ENCODE measurements at places on chromosomes 11 and 22.
A peak's percentile ranks its signal among the peaks of the same experiment; 100 is the strongest.

DNA sequence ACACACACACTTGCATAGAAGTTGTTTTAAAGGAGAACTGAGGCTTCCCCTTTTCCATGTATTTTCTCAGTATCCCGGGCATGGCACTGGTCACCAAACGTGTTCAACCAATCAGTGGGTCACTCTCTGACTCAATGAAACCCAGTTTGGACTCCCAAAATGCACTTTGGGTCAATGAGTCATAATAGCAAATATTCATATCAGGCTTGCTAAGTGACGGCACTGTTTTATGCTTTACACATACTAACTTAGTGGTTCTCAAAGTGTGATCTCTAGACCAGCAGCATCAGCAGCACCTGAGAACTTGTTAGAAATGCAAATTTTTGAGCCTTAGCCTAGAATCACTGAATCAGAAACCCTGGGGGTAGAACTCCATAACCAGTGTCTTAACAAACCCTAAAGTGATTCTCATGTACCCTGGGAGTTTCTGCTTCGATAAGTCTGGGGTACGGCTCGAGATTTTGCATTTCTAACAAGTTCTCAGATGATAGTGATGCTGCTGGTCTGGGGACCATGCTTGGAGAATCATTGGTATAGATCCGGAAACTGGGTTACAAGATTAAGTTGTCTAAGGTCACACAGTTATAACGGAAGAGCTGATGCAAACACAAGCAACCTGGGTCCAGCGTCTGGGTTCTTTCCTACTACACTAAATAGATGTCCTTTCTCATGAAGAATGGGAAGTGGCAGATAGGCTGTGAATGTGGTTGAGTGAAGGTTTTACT, 35.6 kb downstream of the ETS1 start:
- no peak for DNase-seq

DNA sequence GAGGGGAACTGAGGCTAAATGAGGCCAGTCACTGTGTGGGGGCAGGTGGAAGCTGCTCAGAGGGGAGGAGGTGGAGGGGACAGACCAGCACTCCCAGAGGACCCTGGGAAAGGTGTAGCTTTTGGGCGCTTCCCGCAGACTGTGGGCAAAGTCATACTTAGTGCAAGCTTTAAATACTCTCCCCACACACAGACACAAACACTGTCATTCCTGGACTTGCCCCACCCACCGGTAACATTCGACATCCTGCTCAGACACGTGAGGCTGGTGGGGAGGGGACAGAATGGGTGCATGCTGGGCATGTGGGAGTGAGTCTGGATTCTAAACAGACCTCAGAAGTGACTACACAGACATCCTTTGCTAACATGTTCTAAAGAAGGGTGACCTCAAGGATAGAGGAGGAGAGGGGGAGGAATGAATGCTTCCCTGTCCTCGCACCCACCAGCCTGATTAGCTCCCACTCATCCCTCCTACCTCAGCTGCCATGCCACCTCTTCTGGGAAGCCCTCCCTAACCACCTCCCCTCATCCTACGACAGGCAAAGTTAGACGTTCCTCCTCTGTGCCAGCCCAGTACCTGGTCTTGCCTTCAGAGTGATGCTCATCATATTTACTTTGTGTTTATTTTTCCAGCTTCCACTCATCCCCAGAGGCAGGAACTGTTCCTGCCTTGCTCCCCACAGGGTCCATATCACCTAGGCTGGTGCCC, 22.2 kb downstream of the TSKU start:
- DNase-seq: no peak

DNA sequence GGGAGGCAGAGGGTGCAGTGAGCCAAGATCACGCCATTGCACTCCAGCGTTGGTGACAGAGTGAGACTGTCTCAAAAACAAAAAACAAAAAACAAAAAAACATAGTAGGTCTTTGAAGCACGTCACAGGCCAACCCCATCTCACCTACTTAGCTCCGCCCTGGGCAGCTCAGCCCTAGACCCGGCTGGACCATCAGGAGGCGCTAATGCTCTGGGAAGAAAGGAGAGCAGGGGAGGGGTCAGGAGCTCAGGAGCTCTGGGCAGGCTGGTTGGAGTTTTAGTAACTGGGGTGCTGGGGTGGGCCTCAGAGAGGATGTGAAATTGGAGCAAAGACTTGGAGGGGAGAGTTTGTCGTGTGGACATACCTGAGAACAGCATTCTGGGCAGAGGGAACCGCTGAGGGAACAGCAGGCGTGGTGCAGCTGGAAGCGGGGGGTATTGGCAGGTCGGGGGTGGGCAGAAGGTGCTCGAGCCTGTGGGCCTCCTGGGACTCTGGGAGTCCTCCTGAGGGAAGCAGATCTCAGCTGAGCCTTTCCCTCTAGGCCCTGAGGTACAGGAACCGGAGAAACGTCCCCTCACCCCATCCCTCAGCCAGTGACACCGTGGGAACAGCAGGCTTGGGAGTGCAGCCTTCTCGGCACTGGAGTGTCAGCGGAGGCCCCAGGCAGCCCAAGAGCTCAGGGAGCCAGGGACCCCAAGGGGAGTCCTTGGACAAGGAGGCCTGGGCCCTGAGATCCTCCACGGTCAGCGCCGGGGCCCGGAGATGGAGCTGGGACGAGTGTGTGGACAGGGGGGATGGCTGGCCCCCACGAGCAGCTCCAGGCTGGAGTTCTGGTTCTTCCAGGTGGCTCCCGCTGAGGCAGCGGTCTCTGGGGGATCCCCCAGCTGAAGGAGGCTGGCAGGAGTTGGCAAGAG, 2.2 kb upstream of the RPS6KA4 start:
- DNase-seq: no peak

DNA sequence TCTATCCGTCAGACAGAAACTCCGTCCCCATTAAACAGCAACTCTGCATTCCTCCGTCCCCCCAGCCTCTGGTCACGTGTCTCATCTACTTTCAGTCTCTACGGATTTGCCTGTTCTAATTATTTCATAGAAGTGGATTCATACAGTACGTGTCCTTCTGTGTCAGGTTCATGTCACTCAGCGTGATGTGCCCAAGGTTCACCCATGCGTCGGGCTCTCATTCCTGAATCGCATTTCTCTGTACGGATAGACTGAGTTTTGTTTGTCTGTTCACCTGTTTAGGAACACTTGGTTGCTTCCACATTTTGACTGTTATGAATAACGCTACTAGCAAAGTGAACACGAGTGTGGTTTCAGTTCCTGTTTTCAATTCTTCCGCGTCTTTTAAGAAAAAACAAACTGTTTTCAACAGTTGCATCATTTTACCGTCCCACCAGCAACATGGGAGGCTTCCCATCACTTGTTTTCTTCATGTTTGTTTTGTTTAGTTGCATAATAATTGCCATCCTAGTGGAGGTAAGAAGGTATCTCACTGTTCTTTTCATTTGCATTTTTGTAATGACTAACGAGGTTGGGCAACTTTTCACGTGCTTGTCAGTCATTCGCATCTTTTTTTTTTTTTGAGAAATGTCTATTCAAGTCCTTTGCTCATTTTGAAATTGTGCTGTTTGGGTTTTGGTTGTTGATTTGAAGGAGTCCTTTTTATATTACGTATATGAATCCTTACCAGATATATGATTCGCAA, 8.9 kb upstream of the NLRP6 start:
- DNase-seq: no peak

- no peak for DNase-seq
These were observed 12.3 kb downstream of the EIF4ENIF1 start for GRCh38 chr22:31477329-31477728.

DNA sequence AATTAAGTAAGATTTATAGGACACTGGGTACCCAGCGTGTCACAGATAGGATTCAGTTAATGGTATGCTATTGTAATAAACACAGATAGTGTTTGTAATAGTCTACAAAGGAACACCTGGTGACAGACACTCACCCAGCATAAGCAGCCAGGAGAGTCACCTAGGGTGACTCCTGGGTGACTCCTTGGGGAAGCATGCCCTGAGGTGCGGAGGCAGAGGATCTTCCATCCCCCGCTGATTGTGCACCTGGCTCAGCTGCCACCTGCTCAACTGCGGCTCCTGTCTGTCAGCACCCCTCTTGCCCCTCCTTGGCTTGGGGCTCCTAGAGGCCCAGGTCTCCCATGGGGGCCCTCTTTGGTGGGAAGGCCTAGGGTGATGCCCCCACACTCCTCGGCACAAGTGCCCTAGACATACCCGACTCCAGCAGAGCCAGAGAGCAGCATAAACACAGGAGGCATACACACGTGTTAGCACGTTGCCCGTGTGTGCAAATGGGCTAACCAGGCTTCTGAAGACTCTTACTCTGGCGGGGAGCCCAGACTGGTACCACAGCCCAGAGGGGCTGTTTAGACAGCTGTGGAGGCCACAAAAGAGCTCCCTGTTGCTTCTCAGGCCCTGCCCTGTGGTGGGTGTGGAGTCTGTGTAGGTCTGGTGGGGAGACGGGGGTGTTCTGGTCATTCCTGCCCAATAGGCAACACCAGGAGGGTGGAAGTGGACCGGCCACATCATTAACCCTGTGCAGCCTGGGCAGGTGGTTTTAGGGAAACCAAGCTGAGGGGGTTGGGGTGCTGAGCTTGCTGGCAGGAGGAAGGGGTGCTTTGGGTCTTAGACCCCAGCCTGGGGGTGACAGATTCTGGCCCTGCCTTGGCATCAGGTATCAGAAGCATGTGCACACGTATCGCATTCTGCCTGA, 3.0 kb downstream of the INPPL1 start:
- DNase-seq: no peak

- DNase-seq: no peak
These were observed 8.6 kb downstream of the C11orf91 start for GRCh38 chr11:33692013-33692504.

- peak; percentile 23 for DNase-seq
These were observed 3.2 kb downstream of the DBX1 start for GRCh38 chr11:20156876-20157613.

GRCh38 chr11:2775626-2776350, 76.0 kb upstream of the KCNQ1OT1 start:
- no peak for DNase-seq

- no peak for DNase-seq
These were observed 14.0 kb upstream of the WDR74 start for GRCh38 chr11:62853279-62853965.

- no peak for DNase-seq
These were observed 6.0 kb upstream of the CBX6 start for GRCh38 chr22:38878001-38878400.

DNA sequence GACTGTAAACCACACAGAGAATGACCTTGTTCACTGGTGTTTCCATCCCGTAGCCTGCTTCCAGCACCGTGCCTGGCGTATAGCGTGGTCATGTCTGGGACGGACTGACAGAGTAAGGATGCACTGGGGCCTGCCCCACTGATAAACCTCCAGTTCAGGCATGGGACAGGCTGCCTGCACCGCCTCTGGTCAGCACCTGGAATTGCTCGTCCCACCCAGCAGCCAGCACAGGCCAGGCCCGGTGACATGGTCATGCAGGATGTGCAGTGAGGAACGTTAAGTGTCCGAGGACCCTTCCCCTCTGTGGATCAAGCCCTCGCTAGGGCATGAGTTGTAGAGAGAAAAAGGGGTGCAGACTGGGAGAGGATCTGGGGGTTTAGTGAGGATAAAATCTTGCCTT, 44.8 kb downstream of the LMO1 start:
- DNase-seq: no peak

DNA sequence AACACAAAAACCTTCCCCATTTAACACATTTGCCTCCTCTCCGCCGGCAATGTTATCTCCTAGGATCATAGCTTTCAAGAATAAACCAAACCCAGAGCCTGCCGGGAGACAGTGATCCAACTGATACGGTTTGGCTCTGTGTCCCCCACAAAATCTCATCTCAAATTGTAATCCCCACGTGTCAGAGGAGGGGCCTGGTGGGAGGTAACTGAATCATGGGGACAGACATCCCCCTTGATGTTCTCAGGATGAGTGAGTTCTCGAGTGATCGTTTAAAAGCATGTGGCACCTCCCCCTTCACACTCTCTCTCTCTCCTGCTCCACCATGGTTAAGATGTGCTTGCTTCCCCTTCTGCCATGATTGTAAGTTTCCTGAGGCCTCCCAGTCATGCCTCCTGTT, 33.3 kb downstream of the RBFOX2 start:
- DNase-seq: no peak

- DNase-seq: no peak
These were observed 6.5 kb downstream of the OR52E5 start for GRCh38 chr11:5899534-5899933.

- DNase-seq: no peak
These were observed 8.2 kb upstream of the YWHAH start for GRCh38 chr22:31935961-31936635.

GRCh38 chr11:10113852-10114251, 180.2 kb downstream of the SBF2 start:
- DNase-seq: no peak

Data from activated T-helper 1 cell treated with Interleukin-2 at 50 U/mL for 16 hours (primary cell).